Peyer's patch (tissue), 4 donors: ENCODE measurements at places on chromosomes 12 and 14. TPM values are rescaled to one million over a fixed set of nuclear protein-coding genes. Genes with fewer than 3 reads are reported as not detected.
A peak's percentile ranks its signal among the peaks of the same experiment; 100 is the strongest.

GRCh38 chr12:110349514-110350151 is 53.9 kb downstream of the ANAPC7 start:
- no peak for DNase-seq
- no peak overlapping the region for H3K4me3 ChIP-seq
- H3K4me1 ChIP-seq: no peaks in the 10 kb centered on the region
- no peaks in the 10 kb centered on the region for H3K36me3 ChIP-seq

The CNTN1 gene
- total RNA-seq: 0.53 TPM

DNA sequence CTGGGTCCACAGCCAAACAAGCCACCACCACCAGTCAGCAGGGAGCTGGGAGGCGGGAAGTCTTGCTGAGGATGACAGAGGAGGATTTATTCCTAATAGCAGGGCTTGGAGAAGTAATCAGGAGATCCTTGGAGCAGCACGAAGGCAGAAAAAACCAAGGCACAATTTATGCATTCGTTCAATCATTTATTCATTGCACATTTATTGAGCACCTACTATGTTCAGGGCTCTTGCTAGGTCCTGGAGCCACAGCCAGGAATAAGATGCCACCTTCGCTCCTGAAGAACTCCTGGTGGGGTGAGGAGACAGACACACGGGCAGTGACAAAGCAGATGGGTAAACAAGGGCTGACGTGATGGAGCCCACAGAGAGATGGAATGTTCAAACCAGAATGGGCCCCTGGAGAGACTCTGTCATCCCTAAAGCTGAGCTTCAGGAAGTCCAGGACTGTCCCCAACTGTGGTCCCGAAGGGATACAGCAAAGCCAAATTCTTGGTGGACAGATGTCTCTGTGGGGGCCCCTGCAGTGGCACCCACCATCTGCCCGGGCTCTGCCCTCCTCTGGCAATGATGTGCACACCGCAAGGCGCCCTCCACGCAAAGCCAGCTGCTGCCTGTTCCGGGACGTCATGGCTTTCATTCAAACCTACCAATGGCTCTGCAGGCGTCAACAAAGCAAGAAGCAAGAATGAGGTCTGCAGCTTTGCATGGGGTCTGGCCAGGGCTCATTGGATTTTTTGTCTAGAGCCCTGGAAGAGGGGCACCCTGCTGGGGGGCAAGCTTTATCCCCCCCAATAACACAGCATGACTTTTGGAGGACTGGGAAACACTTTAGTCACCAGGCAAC is 3.0 kb upstream of the TESC start:
- no peak overlapping the region for H3K27ac ChIP-seq
- H3K36me3 ChIP-seq: no peaks in the 10 kb centered on the region

GRCh38 chr14:93546642-93547041 is 115.9 kb downstream of the UNC79 start:
- H3K27me3 ChIP-seq: no peaks in the 10 kb centered on the region
- H3K27ac ChIP-seq: no peak overlapping the region
- H3K4me3 ChIP-seq: no peak overlapping the region
- no peaks in the 10 kb centered on the region for H3K36me3 ChIP-seq
- no peaks in the 10 kb centered on the region for H3K4me1 ChIP-seq
- DNase-seq: no peak

The DPF3 gene
- total RNA-seq: 10.7 TPM

DNA sequence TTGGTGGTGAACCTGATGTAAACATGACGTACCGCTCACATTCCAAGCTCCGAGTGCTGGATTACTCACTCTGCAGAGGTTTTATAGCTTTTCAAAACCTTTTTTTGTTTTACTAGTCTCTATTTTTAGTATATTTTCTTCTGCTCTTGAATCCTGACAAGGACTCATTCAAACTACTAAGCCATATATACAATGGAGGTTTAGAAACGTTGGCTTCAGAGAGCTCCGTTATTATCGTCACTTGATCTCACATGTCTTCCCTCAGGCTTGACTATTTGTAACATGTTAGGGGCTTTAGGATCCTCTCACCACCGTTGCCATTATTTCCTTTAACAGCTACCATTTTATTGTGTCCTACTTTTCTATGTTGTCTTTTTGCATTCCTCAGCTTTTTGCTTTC is 1321.5 kb upstream of the FLRT2 start:
- H3K36me3 ChIP-seq: no peaks in the 10 kb centered on the region
- no peaks in the 10 kb centered on the region for H3K4me1 ChIP-seq
- DNase-seq: no peak
- H3K27me3 ChIP-seq: no peaks in the 10 kb centered on the region

DNA sequence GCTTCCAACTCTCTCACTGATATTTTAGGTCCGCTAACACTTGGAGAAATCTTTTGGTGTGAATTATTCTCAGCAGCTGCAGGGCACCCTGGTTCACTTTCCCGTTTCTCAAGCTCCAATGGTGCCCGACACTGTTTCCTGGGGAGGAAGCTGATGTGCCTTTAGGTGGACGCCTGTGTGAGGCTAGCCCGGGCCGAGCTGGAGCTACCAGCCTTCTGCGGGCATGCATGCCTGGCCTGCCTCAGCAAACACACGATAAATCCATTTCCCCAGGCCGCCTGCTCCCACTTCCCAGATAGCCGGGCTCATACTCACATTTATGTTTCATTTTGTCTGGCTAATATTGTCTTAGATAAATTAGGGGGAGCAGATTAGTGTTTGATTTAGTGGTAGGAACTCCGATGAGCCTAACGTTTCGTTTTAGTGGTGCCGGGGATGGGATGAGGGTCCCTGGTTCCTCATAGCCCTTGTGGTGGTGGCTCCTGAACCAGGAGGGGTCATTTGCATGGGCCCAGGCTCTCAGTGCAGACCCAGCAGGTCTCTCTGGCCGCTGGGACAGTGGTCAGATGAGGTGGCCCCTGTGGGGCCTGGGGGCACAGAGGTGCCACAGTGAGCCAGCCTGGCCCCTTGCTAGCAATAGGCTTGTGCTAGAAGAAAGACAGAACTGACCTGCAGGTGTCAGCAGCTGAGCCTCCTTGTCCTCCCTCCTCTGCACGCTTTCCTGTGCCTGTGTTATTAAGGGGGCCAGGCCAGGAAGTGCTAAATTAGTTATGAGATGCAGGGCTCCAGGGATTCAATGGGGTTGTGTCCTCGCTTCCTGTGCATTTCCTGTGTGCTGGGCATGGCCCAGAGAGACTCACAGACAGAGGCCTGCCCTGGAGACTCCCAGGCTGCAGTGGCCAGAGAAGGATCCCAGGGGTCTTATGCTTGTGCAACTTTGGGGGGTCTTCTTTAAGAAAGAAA is 88.3 kb downstream of the KIF26A start:
- peaks cover 44% of the 10 kb centered on the region for H3K4me1 ChIP-seq
- no peaks in the 10 kb centered on the region for H3K36me3 ChIP-seq
- H3K27ac ChIP-seq: no peak overlapping the region
- H3K4me3 ChIP-seq: no peak overlapping the region
- peak; percentile 46 for DNase-seq

GRCh38 chr12:6330192-6330591 is 11.7 kb downstream of the TNFRSF1A start:
- H3K27me3 ChIP-seq: no peaks in the 10 kb centered on the region
- H3K27ac ChIP-seq: no peak overlapping the region
- H3K4me1 ChIP-seq: peaks cover 17% of the 10 kb centered on the region
- no peak overlapping the region for H3K4me3 ChIP-seq
- DNase-seq: peak; percentile 76
- H3K36me3 ChIP-seq: no peaks in the 10 kb centered on the region

The LRIG3 gene
- 56.9 TPM for total RNA-seq

- no peaks in the 10 kb centered on the region for H3K27me3 ChIP-seq
- H3K27ac ChIP-seq: no peak overlapping the region
- no peaks in the 10 kb centered on the region for H3K4me1 ChIP-seq
These were observed 52.4 kb downstream of the BCL2L14 start for GRCh38 chr12:12123036-12123604.

DNA sequence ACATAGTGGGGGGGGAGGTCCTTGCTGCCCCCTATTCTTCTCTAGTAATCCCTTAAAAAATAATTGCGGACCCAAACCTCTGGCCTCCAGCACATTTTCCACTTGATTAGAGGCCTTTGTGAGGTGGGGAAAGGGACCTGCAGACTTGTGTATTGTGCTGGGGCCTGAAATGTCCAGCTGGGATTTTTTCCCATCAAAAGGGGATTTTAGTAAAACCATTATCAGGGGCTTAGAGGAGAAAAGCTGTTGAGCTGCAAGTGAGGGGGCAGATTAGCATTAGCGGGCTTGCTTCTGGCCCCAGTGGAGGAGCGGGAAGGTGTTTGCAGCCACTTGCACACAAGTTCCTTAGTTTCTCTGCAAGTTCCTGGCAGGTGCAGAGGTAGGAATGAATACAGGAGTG is 13.9 kb downstream of the FBXL14 start:
- no peak overlapping the region for H3K27ac ChIP-seq
- H3K4me3 ChIP-seq: no peak overlapping the region
- no peaks in the 10 kb centered on the region for H3K27me3 ChIP-seq
- no peak for DNase-seq
- H3K36me3 ChIP-seq: no peaks in the 10 kb centered on the region
- no peaks in the 10 kb centered on the region for H3K4me1 ChIP-seq

DNA sequence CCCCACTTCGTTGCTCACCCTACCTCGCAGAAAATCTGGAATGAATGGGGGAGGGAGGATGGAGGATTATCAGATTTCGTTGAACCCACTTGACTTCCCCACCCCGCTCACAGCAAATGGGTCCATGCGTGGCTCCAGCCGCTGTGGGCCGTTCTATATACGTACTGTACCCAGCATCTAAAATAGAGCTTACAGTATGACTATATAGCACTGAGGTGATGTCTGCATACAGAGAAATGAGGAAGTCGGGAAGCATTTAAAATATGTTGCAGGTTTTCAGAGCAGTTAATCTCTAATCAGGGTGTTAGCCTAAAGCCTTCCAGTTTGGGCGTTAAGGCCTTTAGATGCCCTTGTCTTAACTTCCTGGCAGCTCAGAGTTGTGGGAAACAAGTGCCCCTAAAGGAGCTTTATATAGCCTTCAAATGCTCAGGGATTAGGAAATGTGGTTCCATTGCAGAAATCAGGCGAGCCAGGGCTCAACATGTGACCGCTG is 1.4 kb downstream of the BICDL1 start:
- H3K27me3 ChIP-seq: no peaks in the 10 kb centered on the region
- no peak overlapping the region for H3K27ac ChIP-seq
- H3K4me1 ChIP-seq: peaks cover 17% of the 10 kb centered on the region
- peak overlapping the region; percentile 75 for H3K4me3 ChIP-seq
- no peaks in the 10 kb centered on the region for H3K36me3 ChIP-seq

- H3K36me3 ChIP-seq: no peaks in the 10 kb centered on the region
- no peaks in the 10 kb centered on the region for H3K27me3 ChIP-seq
- DNase-seq: no peak
- H3K27ac ChIP-seq: no peak overlapping the region
- H3K4me1 ChIP-seq: no peaks in the 10 kb centered on the region
- H3K4me3 ChIP-seq: no peak overlapping the region
These were observed 6.7 kb upstream of the CLEC7A start for GRCh38 chr12:10136637-10137205.

DNA sequence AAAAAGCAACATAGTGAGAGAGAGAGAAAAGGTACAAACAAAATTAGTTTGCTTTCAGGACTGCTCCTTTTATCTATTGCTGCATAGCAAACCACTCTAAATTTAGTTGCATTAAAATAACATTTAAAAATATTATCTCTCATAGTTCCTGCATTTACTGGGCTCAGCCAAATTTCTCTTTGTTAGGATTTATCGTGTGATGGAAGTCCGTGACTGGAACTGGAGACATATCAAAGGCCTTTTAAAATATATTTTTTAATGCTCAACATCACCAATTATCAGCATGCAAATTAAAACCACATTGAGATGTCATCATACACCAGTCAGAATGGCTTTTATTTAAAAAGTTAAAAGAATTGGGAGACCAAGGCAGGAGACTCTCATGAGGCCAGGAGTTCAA is 107.6 kb upstream of the SYT1 start:
- H3K4me3 ChIP-seq: no peak overlapping the region
- no peaks in the 10 kb centered on the region for H3K27me3 ChIP-seq
- no peak for DNase-seq
- H3K27ac ChIP-seq: no peak overlapping the region
- no peaks in the 10 kb centered on the region for H3K4me1 ChIP-seq
- no peaks in the 10 kb centered on the region for H3K36me3 ChIP-seq

GRCh38 chr12:29907461-29907860 is 123.7 kb upstream of the TMTC1 start:
- no peaks in the 10 kb centered on the region for H3K36me3 ChIP-seq
- H3K27me3 ChIP-seq: no peaks in the 10 kb centered on the region
- DNase-seq: no peak
- no peaks in the 10 kb centered on the region for H3K4me1 ChIP-seq
